ENCODE measurements at places on chromosomes 16 and 17.

- DNase-seq = no peak
Observed at GRCh38 chr17:67647482-67647881, 70.3 kb upstream of the NOL11 start.

GRCh38 chr17:43140396-43141332 is 15.5 kb upstream of the BRCA1 start:
- DNase-seq = no peak

DNA sequence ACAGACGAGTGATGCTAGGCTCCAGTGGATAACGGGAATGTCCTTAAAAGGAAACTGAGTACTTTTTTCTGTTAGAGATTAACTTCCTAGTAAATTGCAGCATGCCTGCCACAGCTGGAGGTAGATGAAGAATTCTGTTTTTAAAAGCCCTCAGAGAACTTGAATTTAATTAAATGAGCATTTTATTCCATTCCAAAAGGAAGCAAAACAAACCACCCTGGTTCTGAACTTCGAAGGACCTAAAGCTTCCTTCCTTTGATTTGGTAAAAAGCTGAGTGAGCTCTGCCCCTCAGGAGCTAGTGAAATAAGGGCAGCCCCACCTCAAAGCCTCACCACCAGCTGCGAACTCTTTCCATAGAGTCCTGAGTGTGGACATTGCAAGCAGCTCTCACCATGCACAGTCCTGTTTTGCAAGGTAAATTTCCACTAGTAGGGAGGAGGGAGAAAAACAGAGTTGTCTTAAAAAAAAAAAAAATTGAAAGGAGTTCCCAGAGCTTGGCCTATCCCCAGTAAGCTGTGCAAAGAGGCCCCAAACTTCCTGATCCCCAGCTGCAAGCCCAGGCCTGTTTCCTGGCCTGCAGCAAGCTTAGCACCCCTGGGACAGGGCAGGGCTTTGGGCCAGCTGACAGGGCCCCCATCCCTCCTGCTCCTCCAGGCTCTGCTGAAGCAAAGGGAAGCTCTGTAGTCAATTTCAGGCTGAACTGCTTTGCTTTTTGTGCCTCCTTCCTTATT is 11.2 kb downstream of the CHD9NB start:
- DNase-seq = no peak

DNA sequence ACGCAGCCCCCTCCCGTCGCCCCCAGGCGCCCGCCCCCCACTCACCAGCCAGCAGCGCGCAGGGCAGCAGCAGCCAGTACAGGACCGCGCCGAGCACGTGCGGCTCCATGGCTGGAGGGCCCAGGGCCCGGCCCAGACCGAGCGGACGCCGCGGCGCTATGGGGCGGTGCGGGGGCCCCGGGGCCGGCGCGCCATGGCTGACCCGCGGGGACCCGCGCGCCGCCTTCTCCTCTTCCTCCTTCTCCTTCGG is 239 bp downstream of the PIEZO1 start:
- no peak for DNase-seq

DNA sequence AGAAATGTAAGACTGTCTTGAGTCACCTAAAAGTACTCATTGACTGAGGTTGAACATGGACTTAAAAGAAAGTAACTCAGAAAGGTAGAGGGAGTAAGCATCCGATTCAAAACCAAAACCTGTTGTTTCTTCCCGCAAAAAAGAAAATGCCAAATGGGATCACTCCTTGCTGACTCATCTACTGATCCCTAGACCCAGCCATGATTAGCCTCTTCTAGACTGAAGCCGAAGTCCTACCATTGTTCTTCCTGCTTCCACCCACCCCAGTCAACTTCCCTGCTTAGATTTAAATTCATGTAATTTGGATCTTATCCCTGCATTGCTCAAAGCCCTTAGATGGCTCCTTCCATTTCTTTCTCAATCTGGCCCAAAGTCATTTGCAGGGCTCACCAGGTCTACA is 760.5 kb upstream of the SOX9 start:
- DNase-seq = no peak

DNA sequence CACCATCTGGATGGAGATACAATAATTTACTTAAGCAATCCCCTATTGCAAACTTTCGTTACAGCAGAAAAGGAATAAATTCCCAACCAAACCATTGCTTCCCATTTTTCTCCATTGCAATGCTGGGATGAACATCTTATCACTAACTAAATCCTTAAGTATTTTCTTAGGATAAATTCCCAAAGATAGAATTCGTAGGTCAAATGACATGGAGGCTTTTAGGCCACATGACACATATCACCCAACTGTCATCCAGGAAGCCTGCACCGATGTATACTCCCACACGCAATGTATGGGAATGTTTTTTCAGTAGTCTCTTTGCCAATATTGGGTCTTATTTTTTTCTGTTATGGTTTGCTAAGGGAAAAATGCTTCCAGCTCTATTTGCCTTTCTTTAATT is 1.6 kb upstream of the TLCD2 start:
- no peak for DNase-seq

GRCh38 chr16:85750146-85750826 is 610 bp downstream of the C16orf74 start:
- no peak for DNase-seq

DNA sequence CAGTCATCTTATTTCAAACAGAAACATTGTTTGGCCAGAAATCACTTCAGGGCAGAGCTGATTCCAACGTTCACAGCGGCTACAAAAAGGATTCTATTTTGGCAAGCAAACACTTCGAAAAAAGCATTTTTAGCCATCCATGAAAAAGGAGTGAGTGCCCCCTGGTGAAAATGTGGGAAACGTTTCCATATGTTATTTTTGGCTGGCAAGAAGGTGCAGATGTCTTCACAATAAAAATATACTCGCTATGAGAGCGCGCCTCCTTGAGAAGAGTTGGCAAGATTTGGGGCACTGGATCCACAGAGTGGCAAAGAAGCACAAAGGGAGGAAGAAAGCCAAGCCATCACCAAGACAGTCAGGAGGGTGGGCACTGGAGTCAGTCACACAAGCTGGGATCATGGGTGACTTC is 191.1 kb downstream of the CHD9NB start:
- no peak for DNase-seq

DNA sequence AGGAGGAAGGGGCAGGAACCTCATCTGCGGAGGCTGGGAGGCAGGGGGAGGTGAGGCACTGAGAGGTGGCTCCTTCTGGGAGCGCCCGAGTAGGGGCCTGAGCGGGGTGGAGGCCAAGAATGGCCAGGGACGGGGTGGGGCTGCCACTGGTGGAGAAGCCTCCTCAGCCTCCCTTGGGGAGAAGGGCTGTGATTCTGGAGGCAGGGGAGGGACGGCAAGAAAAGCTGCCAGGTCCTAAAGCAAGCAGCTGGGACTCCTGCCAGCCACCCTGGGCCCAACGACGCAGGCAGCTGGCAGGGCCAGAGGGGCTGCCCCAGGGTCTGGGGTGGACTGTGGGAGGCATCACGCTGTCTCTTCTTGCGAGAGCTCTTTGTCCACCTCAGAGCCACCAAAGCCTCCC is 12.7 kb upstream of the MLKL start:
- DNase-seq = no peak

DNA sequence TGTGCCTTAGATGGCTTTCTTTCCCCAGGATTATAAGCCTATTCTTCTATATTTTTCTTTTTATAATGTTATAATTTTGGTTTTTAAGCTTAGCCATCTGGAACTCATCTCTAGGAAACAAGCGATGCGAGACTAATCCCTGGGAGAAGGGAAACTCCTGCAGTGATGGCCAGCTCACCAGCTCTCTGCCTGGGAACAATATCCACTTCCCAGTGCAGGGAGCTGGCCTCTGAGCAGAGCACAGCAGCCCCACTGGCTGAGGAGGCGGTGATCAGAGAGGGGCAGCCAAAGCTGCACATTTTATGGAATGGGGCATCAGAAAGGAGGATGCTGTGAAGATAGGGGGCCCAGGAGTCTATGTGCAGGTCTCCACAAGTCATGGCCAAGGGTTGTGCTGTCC is 183.3 kb downstream of the LGALS9B start:
- DNase-seq = no peak

- no peak for DNase-seq
Observed at GRCh38 chr17:1110541-1110861, 69.3 kb downstream of the ABR start.

DNA sequence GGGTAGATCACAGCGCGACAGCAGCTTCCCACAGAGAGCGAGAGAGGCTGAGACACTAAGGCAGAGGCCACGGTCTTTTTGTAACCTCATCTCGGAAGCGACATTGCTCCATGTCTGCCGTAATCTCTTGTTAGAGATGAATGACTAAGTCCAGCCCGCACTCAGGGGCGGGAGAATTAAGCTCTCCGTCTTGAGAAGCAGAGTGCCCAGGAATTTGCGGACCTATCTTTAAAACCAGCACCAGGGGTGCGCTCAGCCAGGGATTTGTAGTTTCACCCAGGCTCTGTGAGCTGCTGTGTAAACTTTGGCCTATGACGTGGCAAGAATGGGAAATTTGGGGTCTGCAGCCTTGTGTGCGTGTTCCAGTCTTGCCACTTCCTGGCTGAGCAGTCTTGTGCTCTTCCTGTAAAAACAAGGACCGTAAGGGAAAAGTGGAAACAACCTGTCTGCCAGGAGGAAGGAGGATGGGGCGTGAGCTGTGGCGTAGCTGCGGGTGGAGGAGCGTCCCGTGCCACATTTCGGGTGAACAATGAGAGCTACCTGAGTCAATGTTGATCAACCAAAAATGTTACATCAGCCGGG is 16.0 kb upstream of the JPH3 start:
- no peak for DNase-seq

- DNase-seq = no peak
Observed at GRCh38 chr17:9273428-9274391, 252.4 kb downstream of the NTN1 start.

GRCh38 chr17:12664894-12665262 is 812 bp upstream of the MYOCD start:
- no peak for DNase-seq

DNA sequence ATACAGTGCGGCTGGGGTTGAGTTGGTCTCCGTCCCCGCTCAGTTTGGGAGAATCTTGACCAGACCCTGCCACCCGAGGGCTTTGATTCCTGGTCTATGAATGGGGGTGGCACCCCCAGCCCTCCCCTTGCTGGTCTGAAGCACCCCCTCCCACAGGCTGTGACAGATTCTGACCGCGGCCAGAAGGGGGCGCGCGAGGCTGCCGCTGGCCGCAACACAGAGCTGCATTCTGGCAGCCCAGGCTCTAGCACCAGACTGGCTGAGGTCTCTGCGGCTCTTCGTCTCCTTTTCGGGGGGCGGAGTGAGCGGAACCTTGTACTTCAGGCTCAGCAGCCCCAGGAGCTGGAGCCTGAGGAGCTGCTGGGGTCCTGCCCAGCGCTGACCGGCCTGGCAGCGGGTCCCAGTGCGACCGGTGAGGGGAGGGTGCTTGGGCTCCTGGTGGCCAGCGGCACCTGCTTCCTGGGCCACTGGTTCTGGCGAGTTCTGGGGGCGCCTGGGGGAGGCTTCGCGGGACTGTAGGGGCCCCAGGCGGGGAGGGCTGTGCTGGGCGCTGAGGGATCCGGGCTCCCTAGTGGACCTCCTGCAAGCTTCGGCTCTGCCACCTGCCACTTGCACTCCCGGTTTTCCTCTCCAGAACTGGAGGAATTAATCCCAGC is 1011.6 kb downstream of the KCNJ18 start:
- DNase-seq = no peak

GRCh38 chr16:51813609-51814008 is 662.5 kb upstream of the SALL1 start:
- DNase-seq = no peak

GRCh38 chr17:69961501-69962145 is 113.4 kb upstream of the KCNJ16 start:
- DNase-seq = no peak

DNA sequence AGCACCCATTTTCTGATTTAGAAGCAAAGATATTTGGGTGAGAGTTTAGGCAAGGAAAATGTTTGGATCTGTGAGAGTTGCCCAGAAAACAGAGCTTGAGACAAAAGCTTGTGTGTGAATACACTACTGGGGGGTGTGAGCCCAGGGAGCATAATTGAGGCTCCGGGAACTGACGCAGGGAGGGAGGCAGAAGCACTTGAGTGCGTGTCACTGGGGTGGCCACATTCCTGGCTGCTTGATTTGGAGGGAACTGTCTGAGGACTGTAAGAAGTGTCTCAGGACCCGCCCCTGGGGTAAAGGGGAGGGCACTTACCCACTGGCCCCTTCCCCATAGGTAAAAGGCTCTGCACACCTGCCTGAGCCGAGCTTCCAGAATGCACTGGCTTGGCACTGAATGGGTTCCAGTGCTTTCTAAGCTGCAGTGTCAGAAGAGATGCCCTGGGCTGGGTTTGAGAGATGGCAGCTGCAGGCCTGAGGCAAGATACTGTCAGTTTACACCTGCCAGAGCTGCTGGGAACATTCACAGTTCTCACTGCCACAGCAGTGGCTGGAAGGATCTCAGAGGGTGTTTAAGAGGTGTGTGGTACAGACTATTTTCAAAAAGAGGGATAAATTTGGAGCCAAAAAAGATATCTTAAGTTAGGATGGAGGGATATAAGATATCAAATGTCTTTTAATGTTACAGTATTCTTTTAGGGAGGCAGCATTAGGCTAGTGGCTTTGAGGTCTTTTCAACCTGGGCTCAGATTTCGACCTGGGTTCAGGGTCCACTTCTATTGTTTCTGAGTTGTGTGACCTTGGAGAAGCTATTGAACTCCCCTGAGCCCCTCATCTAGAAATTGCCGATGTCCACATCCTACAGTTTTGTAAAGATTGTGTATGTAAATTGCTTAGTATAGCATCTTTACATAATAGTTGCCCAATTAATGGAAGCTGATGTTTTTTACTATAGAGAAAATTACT is 6.9 kb upstream of the TEX2 start:
- no peak for DNase-seq

DNA sequence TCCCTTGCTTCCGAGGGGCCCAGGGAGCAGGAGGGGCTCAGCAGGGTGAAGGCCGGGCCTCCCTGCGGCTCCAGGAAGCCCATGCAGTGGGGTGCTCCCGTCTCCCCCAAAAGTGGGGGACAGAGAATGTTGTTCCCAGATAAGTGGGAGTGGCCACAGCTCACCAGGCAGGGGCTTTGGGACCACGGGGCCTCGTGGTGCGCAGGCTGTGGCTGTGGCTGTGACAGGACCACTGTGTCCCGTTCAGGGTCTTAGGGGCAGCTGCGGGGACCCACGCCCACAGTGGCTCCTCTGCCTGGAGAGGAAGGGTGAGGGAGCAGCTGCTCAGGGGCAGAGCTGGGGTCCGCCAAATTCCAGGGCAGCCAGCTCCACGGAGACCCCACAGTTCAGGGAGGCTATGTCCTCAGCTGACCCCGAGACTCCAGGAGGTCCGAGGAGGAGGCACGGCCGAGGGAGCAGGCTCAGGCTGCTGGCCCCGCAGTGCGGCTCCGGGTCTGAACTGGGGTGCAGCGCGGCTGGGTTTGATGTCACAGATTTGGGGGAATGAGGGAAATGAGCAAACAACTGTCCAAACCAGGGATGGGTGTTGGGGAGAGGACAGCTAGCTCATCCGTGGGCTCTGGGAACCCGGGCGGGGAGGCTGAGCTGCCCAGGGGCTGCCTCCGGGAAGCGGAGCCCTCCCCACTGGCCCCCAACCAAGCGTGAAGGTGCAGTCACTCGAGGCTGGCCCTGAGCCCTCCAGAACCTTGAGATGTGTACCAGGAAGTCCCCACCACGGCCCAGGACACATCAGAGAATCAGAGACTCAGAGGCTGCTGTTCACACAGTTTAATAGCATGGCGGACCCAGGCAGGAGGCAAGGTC is 23.4 kb downstream of the TPSD1 start:
- DNase-seq = no peak

- DNase-seq = no peak
Observed at GRCh38 chr16:3949946-3950342, 69.4 kb upstream of the CREBBP start.
